ENCODE measurements at places on chromosomes 5 and 9. TPM values are rescaled to one million over a fixed set of nuclear protein-coding genes. Genes with fewer than 3 reads are reported as not detected.

GRCh38 chr5:96335873-96336272 lies 97.2 kb downstream of the PCSK1 start:
- no peaks in the 10 kb centered on the region for H3K36me3 ChIP-seq
- no peaks in the 10 kb centered on the region for H3K27me3 ChIP-seq
- H3K4me1 ChIP-seq, result peaks cover 1% of the 10 kb centered on the region
- H3K27ac ChIP-seq, result no peak overlapping the region
- no peak for DNase-seq
- no peak overlapping the region for H3K4me3 ChIP-seq

DNA sequence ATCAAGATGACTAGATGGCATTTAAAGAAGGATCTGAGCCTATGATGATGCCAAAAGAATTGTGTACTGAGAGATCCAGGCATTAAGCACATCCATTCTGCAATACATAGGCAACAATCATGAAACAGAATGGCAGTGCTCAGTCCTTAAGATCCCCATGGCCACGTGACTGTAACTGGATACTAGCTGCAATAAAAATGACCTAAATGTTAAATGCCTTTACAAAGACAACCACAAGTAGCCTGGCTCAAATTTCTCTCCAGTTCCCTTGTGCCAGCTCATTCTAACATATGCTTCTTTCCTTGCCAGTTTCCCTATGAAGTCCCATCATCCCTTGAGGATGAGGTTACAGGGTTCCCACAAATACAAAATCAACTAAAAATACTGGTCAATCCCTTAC lies 148.3 kb upstream of the GHR start:
- no peaks in the 10 kb centered on the region for H3K4me1 ChIP-seq
- H3K36me3 ChIP-seq, result no peaks in the 10 kb centered on the region
- H3K27me3 ChIP-seq, result no peaks in the 10 kb centered on the region
- no peak for DNase-seq
- H3K4me3 ChIP-seq, result no peak overlapping the region
- H3K27ac ChIP-seq, result no peak overlapping the region

DNA sequence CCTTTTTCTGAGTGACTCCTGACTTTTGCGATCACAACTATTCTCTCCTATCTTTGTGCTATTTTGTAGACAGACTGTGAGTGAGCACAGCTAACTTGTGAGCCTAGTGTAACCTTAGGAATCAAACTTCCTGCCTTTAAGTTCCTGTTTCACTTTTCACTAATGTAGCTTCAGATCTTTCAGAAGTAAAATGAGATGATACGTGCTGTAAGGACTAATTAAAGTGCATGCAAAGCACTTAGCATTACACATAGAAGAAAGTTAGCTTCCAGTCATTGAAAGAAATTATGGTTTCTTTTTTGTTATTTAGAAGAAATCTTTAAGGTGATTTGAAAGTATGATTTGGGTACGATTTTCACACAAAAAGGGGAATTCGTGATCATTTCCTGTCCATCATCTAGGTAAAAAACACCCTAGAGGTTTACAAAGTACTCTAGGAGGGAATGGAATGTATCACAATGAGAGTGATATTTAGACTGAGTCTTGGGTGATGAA lies 122.7 kb downstream of the ST8SIA4 start:
- H3K4me1 ChIP-seq, result peaks cover 24% of the 10 kb centered on the region
- H3K36me3 ChIP-seq, result no peaks in the 10 kb centered on the region
- no peak for DNase-seq
- H3K27ac ChIP-seq, result no peak overlapping the region
- peaks cover 3% of the 10 kb centered on the region for H3K27me3 ChIP-seq

- H3K36me3 ChIP-seq, result peaks cover 12% of the 10 kb centered on the region
- H3K27me3 ChIP-seq, result peaks cover 2% of the 10 kb centered on the region
- H3K4me3 ChIP-seq, result no peak overlapping the region
- peak overlapping the region; percentile 77 for H3K27ac ChIP-seq
Measured at GRCh38 chr5:141608557-141608956, 10.2 kb downstream of the DIAPH1 start.

GRCh38 chr5:138844812-138845513 lies 30.2 kb downstream of the LRRTM2 start:
- no peak for DNase-seq
- H3K36me3 ChIP-seq, result no peaks in the 10 kb centered on the region
- no peak overlapping the region for H3K4me3 ChIP-seq
- peaks cover 33% of the 10 kb centered on the region for H3K4me1 ChIP-seq

DNA sequence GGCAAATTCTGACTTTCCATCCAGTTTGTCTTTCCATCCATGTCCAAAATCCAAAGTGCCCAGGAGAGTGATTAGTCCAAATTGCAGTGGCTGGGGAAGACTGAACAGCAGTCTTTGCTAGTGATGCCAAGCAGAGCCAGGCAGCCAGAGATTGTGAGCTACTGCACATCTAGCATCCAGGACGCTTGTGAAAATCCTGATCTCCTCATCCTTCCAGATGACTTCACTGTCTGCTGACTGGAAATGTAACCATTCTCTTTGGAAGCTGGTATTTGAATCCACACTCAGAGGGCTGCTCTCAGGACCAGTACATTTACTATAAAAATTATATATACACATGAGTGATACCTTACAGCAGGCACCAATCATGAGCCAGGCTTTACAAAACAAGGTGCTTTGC lies 49.6 kb downstream of the MACROH2A1 start:
- no peak overlapping the region for H3K27ac ChIP-seq
- no peak for DNase-seq
- H3K36me3 ChIP-seq, result peaks cover 16% of the 10 kb centered on the region
- H3K4me1 ChIP-seq, result no peaks in the 10 kb centered on the region
- H3K4me3 ChIP-seq, result no peak overlapping the region

DNA sequence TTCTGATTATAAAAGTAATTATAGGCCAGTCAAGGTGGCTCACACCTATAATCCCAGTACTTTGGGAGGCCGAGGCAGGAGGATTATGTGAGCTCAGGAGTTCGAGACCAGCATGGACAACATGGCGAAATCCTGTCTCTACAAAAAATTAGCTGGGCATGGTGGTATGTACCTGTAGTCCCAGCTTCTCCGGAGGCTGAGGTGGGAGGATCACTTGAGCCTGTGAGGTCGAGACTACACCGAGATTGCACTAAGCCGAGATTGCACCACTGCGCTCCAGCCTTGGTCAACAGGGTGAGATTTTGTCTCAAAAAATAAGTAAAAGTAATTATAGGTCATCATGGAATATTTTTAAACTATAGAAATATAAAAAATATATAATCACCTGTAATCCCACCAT lies 18.1 kb downstream of the IRF1 start:
- H3K4me1 ChIP-seq, result peaks cover 6% of the 10 kb centered on the region
- H3K27me3 ChIP-seq, result peaks cover 3% of the 10 kb centered on the region

DNA sequence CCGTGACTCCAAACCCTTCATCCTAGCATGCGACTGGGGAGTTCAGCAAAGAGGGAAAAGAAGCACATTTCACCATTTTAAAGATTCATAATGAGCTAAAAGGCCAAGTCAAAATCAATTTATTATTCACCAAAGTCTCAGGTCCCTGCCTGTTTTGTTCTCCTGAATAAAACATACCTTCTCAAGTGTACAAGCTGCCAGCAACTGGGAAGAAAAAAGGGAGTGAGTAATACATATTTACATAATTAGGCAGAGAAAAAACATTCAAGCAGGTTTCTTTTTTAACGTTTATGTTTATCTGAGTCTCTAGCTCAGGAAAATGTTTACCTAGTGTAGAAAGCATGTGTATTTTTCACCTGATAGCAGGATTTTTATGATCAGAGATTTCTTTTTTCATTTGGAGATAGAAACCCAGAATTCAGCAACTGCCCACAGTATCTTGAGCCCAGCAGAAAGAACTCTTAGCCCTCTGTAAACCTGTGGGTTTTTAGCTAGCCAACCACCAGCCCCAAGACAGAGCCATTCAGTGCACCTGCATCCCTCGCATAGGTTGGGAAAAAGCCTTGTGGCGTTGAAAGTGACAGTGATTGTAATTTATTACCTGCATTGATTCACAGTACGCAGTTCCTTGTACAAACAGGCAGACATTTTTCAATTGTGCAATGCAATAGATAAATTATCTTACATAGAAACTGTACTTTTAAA lies 117.9 kb upstream of the GRIA1 start:
- H3K27ac ChIP-seq, result no peak overlapping the region
- H3K27me3 ChIP-seq, result peaks cover 2% of the 10 kb centered on the region
- no peaks in the 10 kb centered on the region for H3K36me3 ChIP-seq
- H3K4me1 ChIP-seq, result no peaks in the 10 kb centered on the region

GRCh38 chr5:104540448-104540847 lies 977.9 kb upstream of the NUDT12 start:
- H3K27ac ChIP-seq, result no peak overlapping the region
- no peaks in the 10 kb centered on the region for H3K27me3 ChIP-seq
- H3K4me1 ChIP-seq, result no peaks in the 10 kb centered on the region
- H3K36me3 ChIP-seq, result no peaks in the 10 kb centered on the region

DNA sequence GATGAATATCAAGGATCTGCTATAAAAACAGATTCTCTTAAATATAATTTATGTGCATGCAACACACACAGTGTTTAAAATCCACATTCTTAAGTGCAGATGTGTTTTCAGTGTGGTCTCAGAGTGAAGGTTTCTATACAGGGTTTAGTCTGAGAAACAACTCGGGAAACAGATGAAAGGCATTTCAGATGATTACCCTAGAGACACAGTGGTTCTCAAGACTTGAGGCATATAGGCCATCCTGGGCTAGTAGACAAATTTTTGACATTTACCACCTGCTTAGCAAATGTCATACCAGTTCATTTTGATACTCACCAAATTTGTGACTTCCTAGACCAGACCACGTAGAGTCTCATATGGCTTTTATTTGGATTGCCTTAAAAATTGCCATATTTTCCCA lies 216.5 kb downstream of the ARL15 start:
- peaks cover 8% of the 10 kb centered on the region for H3K4me1 ChIP-seq
- H3K36me3 ChIP-seq, result peaks cover 3% of the 10 kb centered on the region
- no peak overlapping the region for H3K4me3 ChIP-seq

DNA sequence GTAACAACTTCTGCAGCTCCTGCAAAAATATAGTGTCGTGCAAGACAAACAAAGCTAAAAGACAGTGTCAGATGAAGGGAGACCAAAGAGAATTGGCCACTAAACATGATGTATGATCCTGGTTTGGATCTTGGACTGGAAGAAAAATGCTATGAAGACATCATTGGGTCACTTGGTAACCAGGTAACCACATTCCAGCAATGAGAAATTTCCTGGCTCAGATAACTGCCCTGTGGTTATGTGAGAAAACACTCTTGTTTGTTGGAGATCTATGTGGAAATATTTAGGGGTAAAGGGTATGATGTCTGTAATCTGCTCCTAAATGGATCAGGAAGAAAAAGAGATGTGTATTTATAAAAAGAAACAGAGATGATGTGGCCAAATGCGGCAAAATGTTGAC lies 45.5 kb upstream of the ANKRD33B start:
- no peak overlapping the region for H3K27ac ChIP-seq
- H3K27me3 ChIP-seq, result peaks cover 2% of the 10 kb centered on the region
- peaks cover 9% of the 10 kb centered on the region for H3K36me3 ChIP-seq
- peaks cover 4% of the 10 kb centered on the region for H3K4me1 ChIP-seq
- DNase-seq, result no peak
- no peak overlapping the region for H3K4me3 ChIP-seq

- no peak for DNase-seq
- H3K36me3 ChIP-seq, result no peaks in the 10 kb centered on the region
- no peak overlapping the region for H3K27ac ChIP-seq
- H3K27me3 ChIP-seq, result no peaks in the 10 kb centered on the region
- H3K4me3 ChIP-seq, result no peak overlapping the region
Measured at GRCh38 chr9:114742947-114743346, 61.0 kb upstream of the TEX48 start.

DNA sequence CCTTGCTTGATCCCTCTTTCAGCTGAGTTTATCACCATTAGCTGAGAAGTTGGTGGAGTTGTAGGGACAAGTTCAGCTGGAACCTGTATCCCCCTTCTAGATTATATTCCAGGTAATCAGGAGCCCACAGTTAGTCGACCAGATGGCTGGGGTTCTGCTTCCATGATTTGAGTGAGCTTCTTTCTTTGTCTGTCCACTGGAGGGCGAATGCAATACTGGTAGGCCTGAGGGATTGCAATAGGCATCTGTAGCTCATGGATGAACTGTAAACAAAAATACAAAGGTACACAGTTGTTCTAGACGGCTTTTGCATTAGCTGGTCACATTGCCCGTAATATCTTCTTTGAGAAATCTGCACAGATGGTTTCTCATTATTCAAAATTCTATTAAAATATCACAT lies 88.9 kb downstream of the PCSK5 start:
- H3K27me3 ChIP-seq, result no peaks in the 10 kb centered on the region
- no peaks in the 10 kb centered on the region for H3K36me3 ChIP-seq
- no peak overlapping the region for H3K27ac ChIP-seq
- peak; percentile 30 for DNase-seq

GRCh38 chr9:96665789-96666188 lies 10.7 kb upstream of the PRXL2C start:
- H3K4me3 ChIP-seq, result no peak overlapping the region
- no peak overlapping the region for H3K27ac ChIP-seq
- H3K4me1 ChIP-seq, result no peaks in the 10 kb centered on the region
- H3K36me3 ChIP-seq, result no peaks in the 10 kb centered on the region

- H3K27me3 ChIP-seq, result peaks cover 4% of the 10 kb centered on the region
- H3K36me3 ChIP-seq, result peaks cover 7% of the 10 kb centered on the region
- H3K4me3 ChIP-seq, result no peak overlapping the region
- no peak for DNase-seq
Measured at GRCh38 chr9:93589688-93590087, 13.3 kb downstream of the PHF2 start.

- no peaks in the 10 kb centered on the region for H3K36me3 ChIP-seq
- no peaks in the 10 kb centered on the region for H3K4me1 ChIP-seq
- no peak overlapping the region for H3K27ac ChIP-seq
- no peak for DNase-seq
- no peak overlapping the region for H3K4me3 ChIP-seq
Measured at GRCh38 chr5:81388169-81388568, 5.8 kb downstream of the ACOT12 start.

DNA sequence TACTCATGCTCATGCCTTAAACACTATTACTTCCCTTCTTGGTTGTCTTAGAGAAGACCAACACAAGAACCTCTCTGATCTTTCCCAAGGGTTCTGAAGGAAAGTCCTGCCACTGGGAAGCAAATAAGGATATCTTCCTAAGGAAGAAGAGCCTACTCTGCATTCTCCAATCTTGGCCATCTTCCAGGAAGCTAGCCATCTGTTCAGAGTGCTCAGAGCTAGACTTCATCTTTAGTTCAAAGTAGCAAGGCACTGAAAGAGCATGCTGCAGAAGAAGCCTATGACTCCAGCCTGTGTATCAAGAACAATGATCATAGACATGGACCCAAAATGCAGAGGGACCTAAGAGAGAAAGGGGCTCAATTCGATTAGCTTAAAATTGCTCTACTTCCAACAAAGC lies 114.7 kb downstream of the KIAA0825 start:
- no peaks in the 10 kb centered on the region for H3K36me3 ChIP-seq
- H3K4me3 ChIP-seq, result no peak overlapping the region
- H3K4me1 ChIP-seq, result peaks cover 3% of the 10 kb centered on the region
- peaks cover 2% of the 10 kb centered on the region for H3K27me3 ChIP-seq
- no peak for DNase-seq

The PPP3R2 gene
- total RNA-seq, result 2.2 TPM

The CCDC171 gene
- total RNA-seq, result 6.5 TPM

The NR4A3 gene
- 0.18 TPM for total RNA-seq

The IL13 gene
- total RNA-seq, result not detected

The ADRB2 gene
- total RNA-seq, result 0.36 TPM

The CCL28 gene
- total RNA-seq, result 0.46 TPM

The MVB12B gene
- 18.8 TPM for total RNA-seq

The NRG2 gene
- not detected for total RNA-seq

Measured in endothelial cell (in vitro differentiated cells).